A549 (cell line): ENCODE measurements at places on chromosomes 2 and 18. TPM values are rescaled to one million over a fixed set of nuclear protein-coding genes. Genes with fewer than 3 reads are reported as not detected.

GRCh38 chr2:88735133-88735532, 43.7 kb downstream of the RPIA start:
- DNase-seq = no peak

DNA sequence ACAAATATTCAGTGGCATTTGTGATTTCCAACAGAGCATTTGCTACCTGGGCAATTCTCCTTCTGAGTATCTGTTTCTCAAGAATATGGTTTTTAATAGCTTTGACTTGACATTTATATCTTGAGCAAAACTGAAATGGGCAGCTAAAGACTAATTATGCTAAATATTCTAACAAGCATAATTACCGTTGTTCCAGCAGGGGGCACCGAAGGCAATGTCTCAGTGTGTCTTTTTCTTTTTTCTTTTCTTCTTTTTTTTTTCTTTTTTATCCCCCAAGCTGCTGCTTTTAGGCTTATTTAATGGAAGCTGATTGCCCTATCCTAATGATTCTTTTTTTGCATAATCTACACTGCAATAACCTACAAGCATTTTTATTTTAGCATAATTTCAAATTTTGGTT, 138.9 kb upstream of the NABP1 start:
- DNase-seq = peak; percentile 23

The RAPGEF4 gene
- polyA plus RNA-seq = 0.08 to 0.29 TPM (median 0.18 TPM) in 3 replicates

GRCh38 chr18:28208712-28209265, 31.9 kb upstream of the CDH2 start:
- no peak for DNase-seq

GRCh38 chr2:20071397-20072383, 20.3 kb upstream of the LAPTM4A start:
- peak; percentile 84 for DNase-seq

The LHCGR gene
- polyA plus RNA-seq = not detected in 3 replicates

GRCh38 chr2:17327649-17328048, 190.6 kb downstream of the RAD51AP2 start:
- no peak for DNase-seq

The CROCC2 gene
- polyA plus RNA-seq = not detected in 3 replicates

DNA sequence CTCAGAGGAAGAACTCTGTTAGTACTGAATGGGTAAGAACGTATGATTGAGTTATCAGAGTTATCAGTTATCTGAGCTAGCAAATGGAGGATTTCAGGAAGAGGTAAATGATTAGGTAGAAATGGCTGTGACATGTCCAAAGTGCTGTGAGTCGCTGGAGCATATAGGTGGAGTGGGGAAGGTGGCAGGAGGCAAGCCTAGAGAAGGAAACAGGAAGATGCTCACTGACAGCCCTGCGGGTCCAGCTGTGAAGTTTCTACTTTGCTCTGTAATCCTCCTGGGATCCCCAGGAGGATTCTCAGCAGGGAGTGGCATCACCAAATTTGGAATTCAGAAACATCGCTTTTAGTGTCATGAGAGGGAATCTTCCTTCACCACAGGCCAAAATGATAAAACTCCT, 52.0 kb downstream of the GYPC start:
- DNase-seq = no peak

DNA sequence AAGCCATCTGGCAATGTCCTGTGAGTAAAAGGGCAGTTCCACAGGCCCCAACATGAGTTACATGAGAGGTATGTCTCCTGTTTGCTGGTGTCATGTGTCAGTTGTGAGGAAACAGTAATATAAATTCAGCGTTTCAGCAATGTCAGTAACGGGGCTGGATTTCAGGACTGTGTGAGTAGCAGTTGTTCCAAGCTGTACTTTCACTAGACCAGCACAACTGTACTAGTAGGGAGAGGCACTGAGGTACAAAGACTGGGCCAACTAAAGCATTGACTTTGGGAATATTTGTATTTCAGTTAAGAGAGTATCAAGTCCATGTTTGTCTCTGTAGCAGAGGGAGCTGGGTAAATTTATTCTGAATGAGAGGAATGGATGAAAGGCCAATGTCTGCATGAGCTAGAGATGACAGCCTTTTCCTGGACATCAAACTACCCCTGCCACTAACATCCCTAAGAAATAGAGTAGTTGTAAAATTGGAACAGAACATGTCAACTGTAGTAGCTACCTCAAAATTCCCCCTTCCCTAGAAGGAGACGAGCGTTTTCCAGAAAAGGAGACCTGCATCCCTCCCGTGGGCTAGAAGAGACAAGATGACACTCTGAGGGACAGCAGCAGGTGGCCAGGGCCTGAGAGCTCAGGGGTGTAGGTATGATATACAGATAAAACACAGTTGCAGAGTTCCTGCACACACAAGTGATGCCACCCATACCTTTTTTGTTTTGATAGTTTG, 24.4 kb downstream of the EIF4E2 start:
- DNase-seq = no peak

The MLPH gene
- 184 to 219 TPM (median 218 TPM) in 3 replicates for polyA plus RNA-seq

- DNase-seq = no peak
These were observed 178.8 kb downstream of the ANAPC1 start for GRCh38 chr2:111705239-111705638.

- DNase-seq = peak; percentile 51
These were observed 243.0 kb downstream of the ZNF407 start for GRCh38 chr18:74840492-74841167.

The UGT1A1 gene
- polyA plus RNA-seq = 1.4 to 2.0 TPM (median 1.9 TPM) in 3 replicates

DNA sequence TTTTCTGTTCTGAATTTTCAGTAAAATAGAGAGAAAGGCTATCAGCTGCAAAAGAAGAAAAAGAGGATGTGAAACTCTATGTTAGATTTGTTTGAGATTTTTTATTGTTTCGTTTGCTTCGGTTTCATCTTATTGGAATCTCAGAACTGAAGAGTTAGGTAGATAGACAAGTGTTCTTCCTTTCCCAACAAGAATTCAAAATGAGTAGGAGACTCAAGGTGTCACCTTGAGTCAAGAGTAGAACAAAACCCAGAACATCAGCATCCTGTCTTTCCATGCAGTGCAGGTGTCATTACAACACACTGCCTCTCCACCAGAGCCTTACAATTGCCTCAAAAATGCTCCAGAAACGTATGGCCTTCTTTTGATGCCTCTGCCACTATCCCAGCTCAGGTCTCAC, 21.1 kb downstream of the NBAS start:
- DNase-seq = no peak

- DNase-seq = no peak
These were observed 183.0 kb downstream of the MREG start for GRCh38 chr2:215830304-215830703.

DNA sequence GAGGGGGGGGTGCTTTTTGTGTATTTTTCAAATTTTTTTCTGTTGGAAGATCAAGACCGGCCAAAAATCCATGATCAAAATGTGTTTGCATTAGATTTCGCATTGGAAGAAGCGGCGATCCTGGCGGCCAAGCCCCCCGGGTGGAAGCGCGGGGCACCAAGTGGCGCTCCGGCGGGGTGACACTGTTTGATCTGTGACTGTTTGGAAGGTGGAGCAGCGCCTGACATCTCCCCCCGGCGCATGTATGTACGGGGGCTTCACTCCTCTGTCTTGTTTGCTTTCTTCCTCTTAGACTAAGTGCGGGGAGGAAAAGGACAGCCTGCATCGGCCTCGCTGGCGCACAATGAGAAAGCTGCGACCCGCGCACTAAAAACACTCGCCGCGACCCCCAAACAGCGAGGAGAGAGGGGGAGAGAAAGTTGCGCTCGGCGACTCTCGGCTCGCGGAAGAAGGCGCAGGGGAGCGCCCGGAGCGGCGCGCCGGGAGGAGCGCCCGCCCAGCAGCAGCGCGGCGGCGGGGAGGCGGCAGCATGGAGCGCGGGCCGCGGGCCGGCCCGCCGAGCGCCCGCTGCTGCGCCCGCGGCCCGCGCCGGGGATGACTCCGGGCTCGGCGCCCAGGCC, 515 bp downstream of the TSHZ1 start:
- DNase-seq = peak; percentile 3

DNA sequence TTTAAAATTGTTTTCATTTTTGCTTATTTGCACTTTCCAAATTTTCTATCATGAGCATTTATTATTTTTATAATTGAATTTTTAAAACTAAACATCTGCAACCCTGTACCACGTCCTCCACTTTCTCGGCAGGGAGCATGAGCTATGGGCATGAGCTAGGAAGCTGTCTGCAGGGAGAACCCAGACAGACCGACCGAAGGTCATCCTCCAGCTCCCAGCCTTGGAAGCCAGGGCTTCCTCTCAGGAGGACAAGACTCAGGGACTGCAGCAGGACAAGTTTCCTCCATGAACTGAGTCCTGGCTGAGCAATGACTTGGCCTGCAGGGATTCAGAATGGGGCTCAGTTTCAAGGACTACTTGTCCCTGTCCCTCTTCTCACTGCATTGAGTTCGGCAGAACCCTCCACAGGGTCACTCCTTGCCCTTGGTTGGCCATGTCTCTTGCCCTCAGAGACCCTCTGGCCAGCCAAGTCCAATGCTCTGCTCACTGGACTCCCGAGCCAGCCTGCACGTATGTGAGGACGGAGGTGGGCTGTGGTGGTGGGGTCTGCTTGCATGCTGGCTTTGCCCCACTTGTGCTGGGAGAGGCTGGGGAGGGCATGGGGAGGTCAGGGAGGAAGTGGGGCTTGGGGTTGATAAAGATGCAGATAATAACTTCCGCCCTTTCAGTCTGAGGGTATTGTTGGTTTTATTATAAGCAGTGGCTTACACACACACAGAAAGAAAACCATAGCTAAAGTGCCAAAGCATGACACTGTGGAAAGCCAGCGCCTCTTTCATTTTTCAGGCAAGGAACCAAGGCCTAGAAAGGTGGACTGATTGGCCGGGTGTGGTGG, 6.6 kb downstream of the NMUR1 start:
- no peak for DNase-seq

The TNS1 gene
- polyA plus RNA-seq = 7.7 to 11.4 TPM (median 10.6 TPM) in 3 replicates

DNA sequence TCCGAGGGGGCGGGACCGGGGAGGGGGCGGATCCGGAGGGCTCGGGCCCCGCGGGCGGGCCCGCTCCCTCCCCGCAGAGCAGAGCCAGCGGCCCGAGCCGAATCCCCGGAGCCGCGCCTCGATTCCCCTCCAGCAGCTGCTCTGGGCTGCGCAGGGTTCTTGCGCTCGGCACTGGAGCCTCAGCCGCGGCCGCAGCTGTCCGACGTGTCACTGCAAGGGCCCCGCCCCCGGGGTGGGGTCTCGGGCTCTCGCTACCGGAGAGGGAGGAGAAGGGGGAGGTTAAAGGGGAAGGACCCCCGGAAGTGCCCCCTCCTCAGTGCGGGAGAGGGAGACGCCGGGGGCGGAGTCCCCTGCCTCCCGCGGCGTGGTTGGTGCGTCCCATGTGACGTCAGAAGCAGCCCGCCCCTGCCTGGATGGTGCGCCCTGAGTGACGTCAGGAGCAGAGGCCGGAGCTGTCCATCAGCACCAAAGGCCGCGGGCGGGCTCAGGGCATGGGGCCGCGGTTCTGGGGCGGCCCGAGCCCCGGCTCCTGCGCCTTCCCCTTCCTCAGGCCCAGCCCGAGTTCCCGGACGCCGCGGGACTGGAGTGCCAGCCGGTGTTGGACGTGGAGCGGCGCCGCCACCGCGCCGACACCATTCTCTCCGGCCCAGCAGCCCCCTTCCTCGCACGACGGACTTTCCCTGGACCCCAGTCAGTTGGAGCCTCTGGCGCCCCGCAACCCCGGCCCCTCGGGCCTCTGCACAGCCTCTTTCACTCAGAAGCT, at the start of the genes CHPF and TMEM198:
CHPF (minus strand) TSS at position 214 of the 763 bp plus-strand sequence. CDS start 271 bp downstream, outside the sequence.
TMEM198 (plus strand) TSS at position 433 of the 763 bp plus-strand sequence. CDS start 700 bp downstream, outside the sequence.
- DNase-seq = peak; percentile 87

The ZNF514 gene
- 10.6 to 12.8 TPM (median 11.2 TPM) in 3 replicates for polyA plus RNA-seq

DNA sequence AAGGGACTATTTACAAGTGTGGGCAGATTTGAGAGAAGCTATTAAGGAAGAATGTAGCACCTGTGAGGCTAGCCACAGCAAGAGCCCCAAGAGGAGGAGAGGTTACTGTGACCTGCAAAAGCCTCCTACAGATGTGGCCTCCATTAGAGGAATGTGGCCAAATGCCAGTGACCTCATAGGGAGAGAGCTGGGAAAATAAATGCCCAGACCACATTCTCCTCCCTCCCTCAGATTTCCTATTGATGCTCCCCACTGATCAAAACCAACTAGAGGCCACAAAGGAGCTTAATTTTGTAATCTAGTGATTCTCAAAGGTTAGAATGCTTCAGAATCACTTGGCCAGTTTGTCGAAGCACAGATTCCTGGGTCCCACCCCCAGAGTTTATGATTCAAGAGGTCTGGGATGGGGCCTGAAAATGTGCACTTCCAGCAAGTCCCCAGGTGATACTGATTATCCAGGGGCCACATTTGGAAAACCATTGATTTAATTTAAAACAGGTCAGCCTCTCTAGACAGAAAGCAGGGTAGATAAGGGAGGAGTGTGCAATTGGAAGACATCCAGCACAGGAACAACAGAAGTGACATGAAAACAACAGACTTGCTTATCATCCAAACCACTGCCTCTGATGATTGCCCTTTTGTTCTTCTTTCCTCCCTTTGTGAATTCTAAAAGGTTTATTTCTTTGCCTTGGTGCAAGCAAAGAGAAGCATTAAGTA, 61.2 kb upstream of the RBBP8 start:
- DNase-seq = no peak

The CLEC4F gene
- polyA plus RNA-seq = not detected in 3 replicates

The ST6GAL2 gene
- 18.8 to 26.2 TPM (median 23.9 TPM) in 3 replicates for polyA plus RNA-seq

The GALR1 gene
- polyA plus RNA-seq = not detected in 3 replicates

GRCh38 chr18:45958730-45959129, 8.4 kb downstream of the EPG5 start:
- DNase-seq = no peak

The NT5DC4 gene
- polyA plus RNA-seq = not detected in 3 replicates

- DNase-seq = no peak
These were observed 7.1 kb upstream of the ADD2 start for GRCh38 chr2:70775141-70775540.

DNA sequence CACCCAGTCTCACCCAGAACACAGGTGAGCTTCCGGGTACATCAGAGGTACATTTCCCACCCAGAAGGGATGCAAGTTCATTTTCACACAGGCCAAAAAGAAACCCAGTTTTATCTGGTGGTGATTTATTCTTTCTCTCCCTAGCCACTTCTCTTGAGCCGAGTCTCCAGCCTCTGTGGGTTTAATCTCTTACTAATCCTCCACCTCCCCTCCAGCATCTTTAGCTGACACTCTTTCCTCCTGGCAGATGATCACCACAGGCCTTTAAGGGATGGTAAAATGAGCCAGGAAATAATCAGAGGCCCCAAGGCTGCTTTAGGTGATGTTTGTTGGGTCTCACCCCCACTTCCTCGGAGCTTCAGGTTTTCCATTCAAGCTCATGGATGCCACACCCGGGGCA, 145.7 kb upstream of the DLX2 start:
- DNase-seq = no peak

- no peak for DNase-seq
These were observed 46.0 kb upstream of the COBLL1 start for GRCh38 chr2:164887434-164888144.

The RND3 gene
- polyA plus RNA-seq = 56.8 to 62.0 TPM (median 61.7 TPM) in 3 replicates

DNA sequence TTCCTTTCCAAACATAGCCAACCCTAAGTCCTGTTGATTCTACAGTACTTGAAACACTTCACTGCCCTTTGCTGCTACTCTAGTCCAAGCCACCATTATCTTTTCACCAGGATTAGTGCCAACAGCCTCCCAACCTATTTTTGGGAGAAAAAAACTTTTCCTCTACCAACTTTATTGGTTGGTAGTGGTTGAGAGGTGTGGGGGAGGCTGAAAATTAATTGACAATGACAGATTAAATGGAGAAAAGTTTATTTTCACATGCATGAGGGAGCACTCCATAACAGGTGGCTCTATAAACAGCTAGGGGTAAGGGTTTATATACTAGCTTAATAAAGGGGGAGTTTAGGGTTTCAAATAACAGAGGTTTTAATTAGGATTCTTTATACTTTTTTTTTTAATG, 37.8 kb upstream of the ITPRID2 start:
- DNase-seq = no peak

The POTEC gene
- polyA plus RNA-seq = not detected in 3 replicates
